Stimulated activated CD8-positive, alpha-beta memory T cell treated with anti-CD3 and anti-CD28 coated beads, Interleukin-4, amount 100 ng/mL, for 1 hour (primary cell): ENCODE measurements at places on chromosomes 4 and X.

GRCh38 chrX:19881559-19881958, 5.8 kb downstream of the SH3KBP1 start:
- DNase-seq, result no peak

- no peak for DNase-seq
These were observed 13.3 kb downstream of the HNRNPD start for GRCh38 chr4:82360298-82361177.

DNA sequence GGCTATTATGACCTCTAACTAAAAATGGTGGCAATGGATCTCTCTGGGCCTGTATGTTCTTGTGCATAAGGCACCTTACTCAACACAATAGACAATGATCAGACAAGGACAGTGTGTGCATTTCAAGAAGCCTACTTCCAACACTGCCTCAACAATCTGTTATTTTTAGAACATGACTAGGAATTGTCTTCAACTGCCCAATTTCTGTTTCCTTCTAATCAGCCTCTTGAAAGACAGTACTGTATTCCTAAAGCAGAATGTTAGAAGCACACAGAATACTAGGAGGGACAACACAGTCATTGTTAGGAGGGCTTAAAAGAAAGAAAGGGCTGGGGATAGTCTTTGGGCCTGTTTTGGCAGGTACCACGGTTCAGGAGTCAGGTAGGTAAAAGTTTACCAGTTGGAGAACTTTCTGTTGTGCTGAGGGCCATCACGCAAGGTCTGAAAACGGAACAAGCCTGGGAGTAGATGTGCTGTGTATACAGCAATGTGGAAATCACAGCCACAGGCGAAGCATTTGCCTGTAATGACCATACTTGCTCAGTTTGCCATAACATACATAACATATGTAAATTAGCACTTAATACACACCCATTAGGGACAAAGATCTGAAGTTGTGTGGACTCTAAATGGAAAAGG, 100.8 kb upstream of the ATXN3L start:
- no peak for DNase-seq

- no peak for DNase-seq
These were observed 56.4 kb upstream of the SCML1 start for GRCh38 chrX:17680732-17681413.

GRCh38 chr4:114373508-114373907, 225.1 kb upstream of the UGT8 start:
- no peak for DNase-seq

DNA sequence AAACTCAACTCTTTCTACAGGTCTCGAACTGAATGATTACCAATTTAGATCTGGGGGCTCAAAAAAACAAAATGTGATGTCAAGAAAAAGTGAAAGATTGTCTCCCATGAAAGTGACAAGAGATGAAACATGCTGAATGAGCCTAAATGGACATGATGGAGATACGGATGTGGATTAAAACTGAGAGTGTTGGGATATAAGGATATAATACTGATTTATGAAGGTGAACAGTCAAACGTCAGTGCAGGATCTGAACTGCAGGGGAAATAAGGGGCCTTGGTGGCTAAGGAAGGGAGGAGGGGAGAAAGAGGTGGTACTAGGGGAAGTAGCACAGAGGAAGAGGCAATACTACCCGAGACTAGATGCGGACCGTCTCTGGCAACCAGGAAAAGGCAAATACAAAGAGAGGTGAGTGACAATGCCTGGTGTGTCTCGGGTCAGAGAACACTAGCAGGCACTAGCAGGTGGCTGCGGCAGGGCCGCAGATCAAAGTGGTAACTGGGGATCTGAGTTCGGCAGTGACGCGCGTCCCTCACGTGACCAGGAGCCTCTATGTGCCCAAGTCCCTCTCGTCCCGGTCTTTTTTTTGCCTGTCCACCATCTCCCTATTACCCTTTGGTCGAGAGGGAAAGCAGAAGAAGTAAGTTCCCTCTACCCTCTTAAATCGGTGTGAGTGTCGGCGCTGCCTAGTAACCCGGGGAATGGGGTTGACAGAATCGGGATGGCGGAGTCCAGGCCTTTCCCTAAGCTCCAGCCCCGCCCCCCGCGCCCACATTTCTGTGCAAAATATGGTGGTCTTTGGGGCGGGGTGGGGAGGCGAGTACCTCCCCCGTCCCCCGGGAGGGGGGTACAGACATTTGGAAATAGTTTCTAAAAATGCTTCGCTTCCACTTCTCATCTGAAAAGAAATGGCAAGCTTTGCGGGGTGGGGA, at the start of gene TCEAL1:
Gene TCEAL1 (plus strand): TSS at position 590 of the 932 bp plus-strand sequence. CDS start 942 bp downstream, outside the sequence.
- DNase-seq, result no peak

DNA sequence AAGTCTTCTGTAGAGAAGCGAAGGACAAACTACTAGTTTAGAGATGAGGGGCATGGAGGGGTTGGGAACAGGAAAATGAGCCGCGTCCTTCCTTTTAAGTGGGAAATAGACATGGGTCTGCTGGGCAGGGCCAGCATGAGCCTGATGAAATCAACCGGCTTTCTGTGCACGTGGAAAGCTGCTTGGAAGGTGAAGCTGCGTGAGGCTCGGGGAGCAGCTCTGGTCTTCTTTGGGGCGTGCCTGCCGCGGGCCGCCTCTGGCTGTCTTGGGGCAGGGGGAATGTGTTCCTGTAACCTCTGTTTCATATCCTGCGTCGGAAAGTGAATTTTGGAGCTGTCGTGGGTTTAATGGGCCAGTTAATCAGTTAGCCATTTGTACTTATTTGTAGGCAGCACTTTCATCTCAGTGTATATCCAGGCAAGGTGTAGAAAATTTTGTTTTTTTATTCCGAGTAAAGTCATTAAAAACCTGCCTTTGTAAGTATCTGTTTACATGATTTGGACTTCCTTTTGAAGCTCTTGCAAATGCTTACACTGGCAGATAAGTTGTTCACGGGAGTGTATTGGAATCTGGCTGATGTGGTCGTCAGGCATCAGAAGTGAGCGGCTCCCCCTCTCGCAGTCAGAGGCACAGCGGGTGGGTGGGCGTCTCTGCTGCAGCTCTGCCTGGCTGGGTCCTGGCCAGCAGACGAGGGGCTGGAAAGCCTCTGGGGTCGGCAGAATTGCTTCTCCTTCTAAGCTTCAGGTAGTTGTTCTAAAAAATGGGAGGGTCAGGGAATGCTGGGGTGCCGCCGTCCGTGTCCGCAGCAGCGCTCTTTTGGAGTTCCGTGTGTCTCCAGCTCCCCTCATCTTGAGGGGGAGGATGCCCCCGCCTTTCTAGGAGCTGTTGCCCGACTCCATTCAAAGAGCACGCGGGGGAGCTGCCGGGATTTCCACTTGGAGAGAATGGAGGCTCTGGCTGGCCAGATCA, 70.5 kb upstream of the HGFAC start:
- no peak for DNase-seq

- no peak for DNase-seq
These were observed 74.1 kb downstream of the FBXO8 start for GRCh38 chr4:174209341-174209740.

GRCh38 chrX:56812515-56813105, 83.6 kb downstream of the NBDY start:
- DNase-seq, result no peak

GRCh38 chrX:3076416-3076991, 35.2 kb downstream of the ARSF start:
- DNase-seq, result no peak

DNA sequence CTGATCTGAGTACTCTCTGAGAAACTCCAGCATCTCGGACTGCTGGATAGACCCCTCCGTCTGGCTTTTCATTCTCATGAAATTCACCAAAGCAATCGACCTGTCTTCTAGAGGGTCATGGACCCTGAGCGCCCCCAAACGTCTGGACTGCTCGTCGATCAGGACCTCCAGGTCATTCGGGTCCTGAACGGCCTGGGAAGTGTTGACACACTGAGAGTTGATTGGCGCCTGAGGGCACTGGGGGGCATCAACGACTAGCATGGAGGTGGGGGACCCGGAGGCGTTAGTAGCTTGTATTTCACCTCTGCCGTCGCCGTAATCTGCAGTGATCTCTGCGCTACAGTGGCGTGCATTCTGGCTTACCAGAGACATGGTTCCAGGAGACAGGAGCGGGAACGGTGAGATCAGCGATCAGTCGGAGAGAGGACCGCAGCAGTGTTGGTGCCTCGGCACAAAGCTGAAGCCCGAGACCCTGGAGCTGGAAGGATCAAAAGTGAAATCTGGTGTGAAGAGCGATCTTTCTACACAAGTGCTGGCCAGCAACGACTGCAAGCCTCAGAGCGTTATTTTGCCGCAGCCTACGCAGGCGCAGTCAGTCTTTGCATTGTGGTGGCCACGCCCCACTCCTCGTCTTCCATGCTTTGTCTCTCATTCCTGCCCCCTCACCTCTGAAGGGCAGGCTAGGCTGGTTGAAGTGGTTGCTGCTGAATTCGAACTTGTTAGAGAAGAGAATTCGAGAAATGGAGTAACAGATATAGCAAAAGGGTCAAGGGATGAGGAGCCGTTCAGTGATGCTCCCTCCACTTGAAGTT, at the start of gene MAGEE2:
Gene MAGEE2 (minus strand): TSS at position 575 of the 812 bp plus-strand sequence. CDS start 203 bp downstream, at position 372.
- DNase-seq, result no peak

GRCh38 chr4:139532947-139533346, 23.1 kb downstream of the SETD7 start:
- DNase-seq, result no peak

DNA sequence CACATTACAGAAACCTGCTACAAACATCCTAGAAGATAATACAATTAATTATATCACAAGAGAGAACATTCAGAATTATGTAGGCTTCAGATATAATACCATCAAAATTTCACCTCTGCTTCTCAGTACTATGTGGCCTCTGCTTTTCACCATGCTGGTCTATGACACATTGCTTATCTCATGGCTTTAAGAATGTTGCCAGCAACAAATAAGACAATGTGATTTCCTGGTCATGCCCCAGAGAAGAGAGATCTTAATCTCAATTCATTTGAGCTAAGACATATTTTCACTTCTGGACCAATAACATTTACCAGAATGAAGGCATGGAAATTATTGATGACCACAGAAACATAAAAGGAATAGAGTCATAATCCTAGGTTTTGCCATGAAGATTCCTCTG, 1233.4 kb upstream of the ADGRL3 start:
- no peak for DNase-seq
